ENCODE measurements at places on chromosomes 11 and 22.

DNA sequence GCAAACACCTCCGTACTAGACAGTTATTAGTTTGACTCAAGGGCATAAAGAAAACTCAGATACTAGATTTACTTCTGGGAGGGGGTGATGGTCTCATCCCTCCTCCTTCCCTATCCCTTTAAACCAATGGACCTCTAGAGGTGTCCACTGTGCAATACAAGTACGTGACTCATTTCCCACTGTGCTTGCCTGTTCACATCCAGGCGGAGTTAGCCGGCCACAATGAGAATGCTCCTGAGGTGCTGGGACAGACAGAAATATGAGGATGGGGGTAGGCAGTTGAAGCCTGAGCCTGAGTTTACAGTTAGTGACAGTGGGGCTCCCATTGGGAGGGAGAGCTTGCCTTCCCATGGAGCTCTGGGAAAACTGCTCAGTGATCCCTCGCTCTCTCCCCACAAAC, 8.4 kb upstream of the PMM1 start:
- DNase-seq, result no peak

DNA sequence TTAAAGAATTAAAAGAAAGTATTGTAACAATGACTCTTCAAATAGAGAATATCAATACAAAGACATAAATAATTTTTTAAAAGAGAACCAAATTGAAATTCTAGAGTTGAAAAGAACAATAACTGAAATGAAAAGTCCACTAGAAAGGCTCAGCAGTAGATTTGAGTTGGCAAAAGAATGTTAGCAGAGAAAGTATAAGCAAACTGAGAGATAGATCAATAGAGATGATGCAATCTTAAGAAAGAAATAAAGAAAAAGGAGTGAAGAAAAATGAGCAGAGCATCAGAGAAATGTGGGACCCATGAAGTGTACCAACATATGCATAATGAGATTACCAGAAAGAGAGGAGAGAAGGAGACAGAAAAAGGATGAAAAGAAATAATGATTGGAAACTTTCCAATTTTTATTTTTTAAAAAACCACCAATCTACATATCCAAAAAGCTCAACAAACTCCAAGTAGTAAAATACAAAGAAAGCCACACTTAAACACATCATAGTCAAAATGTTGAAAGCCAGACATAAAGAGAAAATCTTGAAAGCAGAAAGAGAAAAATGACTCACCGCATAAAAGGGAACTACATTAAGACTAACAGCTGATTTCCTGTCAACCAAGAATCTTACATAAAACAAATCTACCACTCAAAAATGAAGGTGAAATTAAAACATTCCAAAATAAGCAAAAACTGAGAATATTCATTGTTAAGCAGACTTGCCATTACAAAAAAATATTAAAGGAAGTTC, 20.9 kb downstream of the NCF4 start:
- no peak for DNase-seq

DNA sequence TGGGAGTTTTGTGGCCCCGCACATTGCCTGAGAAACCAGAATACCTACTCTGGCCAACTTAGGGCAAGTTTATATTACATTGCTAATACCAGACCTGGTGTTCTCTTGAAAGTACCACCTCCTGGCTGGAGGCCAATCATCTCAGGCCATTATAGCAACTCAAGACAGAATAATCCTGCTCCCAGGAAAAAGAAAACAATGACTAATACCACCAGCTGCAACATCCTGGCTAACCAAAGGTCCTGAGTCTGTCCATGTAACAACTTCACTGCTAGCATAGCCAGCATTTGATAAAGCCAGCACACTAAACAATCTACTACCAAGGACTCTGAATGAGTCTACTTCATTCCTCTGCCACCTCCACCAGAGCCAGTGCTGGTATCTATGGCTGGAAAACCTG, 1298.7 kb upstream of the CNTN5 start:
- no peak for DNase-seq

DNA sequence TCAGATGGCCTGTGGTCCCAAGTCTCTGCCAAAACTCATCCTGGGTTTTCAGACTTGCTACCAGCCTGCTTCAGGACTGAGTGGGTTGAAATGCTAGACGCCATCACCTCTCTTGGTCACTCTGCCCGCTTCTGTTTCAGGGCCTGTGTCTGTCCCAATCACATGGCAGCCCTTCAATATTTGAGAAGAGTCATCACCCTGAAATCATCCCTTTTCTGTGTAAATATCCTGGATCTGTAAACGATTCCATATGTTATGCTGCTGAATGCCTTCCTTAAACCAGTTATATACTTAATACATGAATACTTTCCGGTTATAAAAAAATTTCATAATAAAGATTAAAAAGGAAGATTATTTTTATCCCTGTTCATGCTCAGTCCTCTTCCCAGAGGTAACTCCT, 39.8 kb upstream of the TLCD5 start:
- DNase-seq, result no peak

- DNase-seq, result no peak
These were observed 421.5 kb downstream of the BRD1 start for GRCh38 chr22:49406047-49406650.

DNA sequence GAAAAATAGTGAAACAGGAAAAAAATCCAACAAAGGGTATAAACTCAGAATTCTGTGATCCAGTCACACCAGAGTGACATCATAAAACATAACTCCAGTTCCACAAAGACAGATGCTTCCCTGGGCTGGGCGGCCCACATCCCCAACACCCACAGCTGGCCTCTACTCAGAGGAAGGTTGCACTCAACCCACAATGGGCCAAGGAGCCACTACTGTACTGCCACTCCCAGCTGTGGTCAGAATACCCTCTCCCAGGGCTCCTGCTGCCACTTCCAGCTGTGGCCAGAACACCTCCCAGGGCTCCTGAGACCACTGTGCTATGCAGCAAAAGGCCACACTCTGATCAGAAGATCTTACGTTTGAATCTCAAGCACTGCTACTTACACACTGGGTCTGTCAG, 18.3 kb downstream of the SMCO4 start:
- DNase-seq, result no peak

DNA sequence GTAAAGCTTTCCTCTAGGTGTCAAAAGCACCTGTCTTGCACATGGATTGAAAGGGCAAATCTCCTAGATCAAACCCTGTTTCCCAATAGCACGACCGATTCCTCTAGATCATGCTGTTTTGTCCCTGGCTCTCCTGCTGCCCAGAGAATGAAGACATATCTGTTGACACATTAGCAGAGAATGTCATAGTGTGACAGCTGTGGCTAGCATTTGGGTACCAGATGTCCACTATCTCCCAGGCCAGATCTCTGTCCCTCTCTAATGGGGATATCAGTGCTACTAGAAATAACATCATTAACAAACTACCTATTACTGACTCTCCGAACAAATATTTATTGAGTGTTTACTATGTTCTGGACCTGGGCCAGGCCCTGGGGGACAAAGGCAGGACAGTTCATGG, 72.4 kb upstream of the ISX start:
- DNase-seq, result no peak

- peak; percentile 41 for DNase-seq
These were observed 26.4 kb downstream of the AMOTL1 start for GRCh38 chr11:94794287-94795168.

DNA sequence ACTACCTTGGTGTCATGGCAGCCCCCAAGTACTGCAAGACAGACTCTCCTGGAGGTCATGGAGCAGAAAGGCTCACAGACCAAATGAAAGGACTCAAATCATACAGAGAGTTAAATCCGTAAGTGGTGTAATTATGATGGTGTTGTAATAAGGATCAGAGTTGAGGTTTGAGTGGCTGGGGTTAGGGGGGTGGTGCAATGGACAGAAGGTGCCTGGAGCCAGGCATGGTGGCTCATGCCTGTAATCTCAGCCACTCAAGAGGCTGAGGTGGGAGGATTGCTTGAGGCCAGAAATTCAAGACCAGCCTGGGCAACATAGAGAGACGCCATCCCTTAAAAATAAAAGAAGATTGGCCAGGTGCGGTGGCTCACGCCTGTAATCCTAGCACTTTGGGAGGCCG, 18.7 kb downstream of the ART5 start:
- DNase-seq, result no peak

- DNase-seq, result no peak
These were observed 34.9 kb downstream of the CABIN1 start for GRCh38 chr22:24046024-24046423.

- peak; percentile 85 for DNase-seq
These were observed 7.4 kb downstream of the DUSP8 start for GRCh38 chr11:1564535-1565172.

GRCh38 chr11:9362393-9362863, 22.0 kb upstream of the IPO7 start:
- no peak for DNase-seq

GRCh38 chr11:94583866-94584500, 16.8 kb downstream of the PIWIL4 start:
- DNase-seq, result no peak

DNA sequence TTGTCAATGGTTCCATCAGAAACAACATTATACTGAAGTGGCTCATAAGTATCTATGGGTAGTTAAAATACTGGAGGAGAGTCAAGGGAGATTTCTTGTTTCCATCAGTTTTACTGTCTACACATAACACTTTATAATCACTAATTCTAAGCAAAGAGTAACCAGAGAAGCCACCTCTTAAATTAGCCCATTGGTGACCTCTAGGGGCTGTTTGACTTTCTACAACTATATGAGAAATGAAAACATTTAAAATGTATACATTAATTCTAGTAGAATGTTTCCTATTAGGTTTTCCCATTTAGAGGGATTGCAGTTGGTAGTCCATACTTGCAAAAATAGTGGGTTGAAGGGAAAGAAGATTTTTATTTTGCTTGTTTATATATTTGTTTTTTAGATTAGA, 504.3 kb downstream of the FAM181B start:
- DNase-seq, result no peak

DNA sequence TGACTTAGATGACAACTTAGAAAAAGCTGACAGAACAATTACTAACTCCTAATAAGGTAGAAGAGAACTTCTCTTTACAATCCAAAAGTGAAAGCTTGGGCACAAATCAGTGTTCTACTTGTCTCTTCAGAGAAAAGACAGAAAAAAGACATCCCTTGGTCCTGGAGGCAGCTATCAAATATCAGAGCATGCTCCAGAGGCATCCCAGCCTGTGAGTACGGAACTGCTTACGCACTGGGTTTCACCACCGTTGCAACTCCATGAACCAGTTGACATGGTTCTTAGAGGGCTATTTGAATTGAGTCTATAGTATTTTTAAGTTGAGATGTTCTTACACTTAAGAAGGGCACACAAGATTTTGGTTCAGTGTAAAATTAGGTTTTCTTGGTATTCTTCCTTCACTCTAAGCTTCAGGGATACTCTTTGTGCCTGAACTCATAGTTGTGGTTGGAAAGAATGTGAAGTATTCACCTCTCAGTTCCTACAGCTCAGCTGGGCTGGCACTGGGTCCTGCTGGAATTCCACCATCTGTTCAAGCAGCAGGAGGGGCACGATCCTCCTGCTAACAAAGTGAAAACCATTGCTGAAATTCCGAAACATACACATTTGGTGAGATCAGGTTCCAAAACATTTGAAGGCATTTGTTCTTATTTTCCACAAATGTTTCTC, 6.3 kb downstream of the AKIP1 start:
- no peak for DNase-seq

DNA sequence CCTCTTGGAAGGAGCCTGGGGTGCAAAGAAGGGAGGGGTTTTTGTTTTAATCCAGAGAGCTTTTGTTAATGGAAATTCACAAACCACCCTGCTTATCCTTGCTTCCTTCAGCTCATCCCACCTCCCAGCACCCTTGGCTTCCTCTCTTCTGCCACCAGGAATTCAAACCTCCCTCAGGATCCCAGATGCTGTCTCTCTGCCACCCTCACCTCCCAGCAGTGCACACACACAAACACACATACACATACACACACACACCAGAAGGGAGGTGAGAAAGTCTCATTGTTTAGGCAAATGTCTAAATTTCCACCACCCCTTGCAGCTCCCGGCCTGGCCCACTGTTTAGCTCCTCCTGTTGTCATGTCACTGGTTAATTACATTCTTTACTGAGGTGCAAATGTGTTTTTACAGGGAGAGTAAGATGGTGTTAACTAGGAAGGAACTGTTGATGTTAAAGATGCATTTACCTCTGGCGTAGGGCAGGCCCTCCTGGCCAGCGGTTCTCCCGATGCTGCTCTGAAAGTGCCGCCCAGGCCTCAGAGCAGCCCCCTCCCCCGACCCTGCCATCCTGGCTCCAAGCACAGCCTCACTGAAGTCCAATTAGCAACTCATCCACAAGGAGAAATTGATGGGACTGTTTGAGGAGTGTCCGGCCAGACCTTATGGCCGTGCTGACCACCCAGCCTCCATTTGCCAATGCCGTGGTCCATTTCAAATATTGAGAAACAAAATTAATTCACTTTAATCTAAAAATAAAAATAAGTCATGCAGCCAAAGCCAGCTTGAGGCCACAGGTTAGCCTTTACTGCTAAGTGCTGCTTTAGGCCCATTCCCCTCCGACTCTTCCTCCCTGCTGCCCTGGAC, 165.4 kb downstream of the FEZ1 start:
- no peak for DNase-seq

All from uterus (tissue), 4 donors.